HFFc6 (cell line): ENCODE measurements at places on chromosomes 2 and 18. TPM values are rescaled to one million over a fixed set of nuclear protein-coding genes. Genes with fewer than 3 reads are reported as not detected.

- peak; percentile 6 for DNase-seq
Measured at GRCh38 chr2:18630541-18630940, 41.2 kb upstream of the NT5C1B start.

DNA sequence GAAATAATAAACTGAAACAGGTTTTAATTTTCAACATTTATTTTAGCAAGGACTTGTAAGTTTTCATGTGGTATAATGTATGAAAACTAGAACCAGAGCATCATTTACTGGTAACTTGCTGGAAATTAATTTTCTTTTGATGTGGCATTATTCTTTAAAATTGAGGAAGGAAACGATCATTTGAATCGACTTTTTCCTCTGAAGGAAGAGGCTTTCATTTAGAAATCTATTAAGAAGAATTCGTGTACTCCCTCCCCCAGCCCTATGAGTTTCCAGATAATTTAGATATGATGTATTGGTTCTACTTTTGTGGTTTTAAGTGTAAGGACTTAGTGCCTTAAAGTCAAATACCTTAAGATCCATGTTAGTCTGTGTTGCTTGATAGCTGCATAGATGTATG, 2.5 kb downstream of the BABAM2 start:
- no peak for DNase-seq

DNA sequence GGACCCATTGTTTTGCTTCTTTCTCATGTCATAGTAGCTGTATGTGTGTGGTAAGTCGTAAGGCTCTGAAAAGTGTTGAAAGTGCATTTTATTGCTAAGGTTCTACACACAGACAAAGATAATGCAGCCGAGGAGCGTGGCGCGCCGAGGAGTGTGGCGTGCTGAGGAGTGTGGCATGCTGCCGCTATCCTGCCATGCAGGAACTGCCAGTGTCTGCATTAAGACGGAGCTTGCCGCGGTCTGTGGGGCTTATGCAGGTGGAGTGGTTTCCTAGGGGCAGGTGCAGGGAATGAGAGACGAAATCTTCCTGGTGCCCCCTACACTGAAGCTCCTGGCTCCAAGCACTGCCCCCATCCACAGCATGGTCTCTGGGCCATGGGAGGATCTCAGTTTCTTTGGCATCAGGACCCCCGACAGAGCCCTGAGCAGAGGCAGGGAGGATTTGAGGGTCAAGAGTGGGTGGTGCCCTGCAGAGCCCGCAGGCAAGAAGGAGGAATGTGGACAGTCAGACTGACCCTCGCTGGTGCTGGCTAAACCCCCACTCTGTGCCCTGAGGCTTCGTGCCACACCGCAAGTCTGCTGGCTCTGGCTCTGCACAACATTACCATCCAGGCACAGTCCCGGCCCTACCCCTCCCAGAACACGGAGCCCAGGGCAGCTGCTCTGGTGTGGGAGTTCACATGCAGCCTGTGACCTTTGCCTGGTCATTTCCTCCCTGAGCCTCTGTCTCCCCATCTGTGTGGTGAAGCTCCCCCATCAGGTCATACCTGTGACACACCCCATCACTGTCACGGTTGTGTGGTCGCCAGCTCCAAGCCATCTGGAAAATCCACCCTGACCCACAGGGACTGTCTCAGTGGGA, 3.2 kb downstream of the SNED1 start:
- DNase-seq, result no peak

GRCh38 chr2:241952816-241953215, 83.3 kb downstream of the RTP5 start:
- DNase-seq, result no peak

GRCh38 chr2:16040271-16041010, 100.1 kb downstream of the MYCN start:
- no peak for DNase-seq

GRCh38 chr2:43127941-43128558, 98.4 kb downstream of the ZFP36L2 start:
- DNase-seq, result no peak

- DNase-seq, result no peak
Measured at GRCh38 chr2:107757223-107757622, 69.5 kb upstream of the RGPD4 start.

- no peak for DNase-seq
Measured at GRCh38 chr18:11888726-11889125, 19.4 kb downstream of the MPPE1 start.

- no peak for DNase-seq
Measured at GRCh38 chr2:208607694-208608093, 201.1 kb downstream of the PTH2R start.

DNA sequence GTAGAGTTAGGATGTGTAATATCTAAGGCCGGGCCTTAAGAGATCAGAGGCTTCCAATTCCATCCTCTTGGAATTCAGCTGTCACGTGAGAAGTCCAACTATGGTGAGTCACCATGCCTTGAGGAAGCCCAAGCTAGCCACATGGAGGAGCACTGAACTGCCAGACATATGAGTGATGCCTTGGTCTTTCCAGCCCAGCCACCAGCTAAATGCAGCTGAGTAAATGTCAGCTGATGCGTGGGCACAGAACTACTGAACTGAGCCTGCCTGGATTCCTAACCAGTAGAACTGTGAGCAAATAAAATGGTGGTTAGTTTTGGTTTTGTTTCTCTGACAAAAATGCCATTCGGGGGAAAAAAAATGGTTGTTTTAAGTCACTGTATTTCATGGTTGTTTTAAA, 153.7 kb upstream of the SERTAD2 start:
- peak; percentile 99 for DNase-seq

GRCh38 chr2:127448526-127448925, 30.3 kb downstream of the PROC start:
- DNase-seq, result peak; percentile 38

- no peak for DNase-seq
Measured at GRCh38 chr2:159905926-159906714, 108.1 kb upstream of the CD302 start.

- peak; percentile 86 for DNase-seq
Measured at GRCh38 chr18:56890632-56891031, 239.5 kb downstream of the WDR7 start.

- no peak for DNase-seq
Measured at GRCh38 chr2:55073000-55073983, 23.0 kb upstream of the RTN4 start.

GRCh38 chr2:202221873-202222272, 16.5 kb downstream of the SUMO1 start:
- DNase-seq, result no peak

GRCh38 chr18:55149994-55150393, 190.7 kb upstream of the CCDC68 start:
- DNase-seq, result no peak

GRCh38 chr2:226581661-226582060, 218.0 kb downstream of the IRS1 start:
- no peak for DNase-seq

DNA sequence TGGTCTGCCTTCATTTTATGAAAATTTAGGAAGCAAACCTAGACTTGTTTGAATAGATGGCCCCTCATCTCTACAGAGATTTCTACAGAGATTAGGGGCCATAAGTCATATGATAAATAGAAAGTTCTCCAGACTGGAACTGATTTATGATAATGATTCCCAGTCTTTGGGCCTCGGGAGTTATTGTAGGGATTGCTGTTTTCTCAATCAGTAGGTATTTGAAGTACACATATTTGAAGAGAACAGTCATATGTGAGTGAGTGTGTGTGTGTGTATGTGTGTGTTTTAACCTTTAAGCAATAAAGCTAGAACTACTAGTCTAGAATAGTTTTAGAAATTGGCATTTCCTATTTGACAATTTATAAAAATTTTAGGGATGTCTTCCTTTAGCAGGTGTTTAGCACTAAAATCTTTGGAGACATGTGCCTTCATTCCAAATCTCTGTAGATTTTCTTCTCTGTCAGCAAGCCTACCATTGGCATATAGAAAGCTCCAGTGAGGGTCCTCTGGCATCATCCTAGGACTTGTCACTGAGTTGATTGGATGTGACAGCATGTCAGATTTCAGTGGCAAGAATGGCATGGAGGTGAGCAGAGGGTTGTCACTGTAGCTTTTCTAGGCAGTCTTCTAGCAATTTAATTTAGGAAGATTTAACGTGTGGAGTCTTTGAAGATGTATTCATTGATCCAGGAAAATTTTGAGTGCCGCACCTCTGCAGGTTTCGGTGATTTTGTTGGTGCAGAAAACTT, 71.2 kb downstream of the MYO1B start:
- peak; percentile 82 for DNase-seq

DNA sequence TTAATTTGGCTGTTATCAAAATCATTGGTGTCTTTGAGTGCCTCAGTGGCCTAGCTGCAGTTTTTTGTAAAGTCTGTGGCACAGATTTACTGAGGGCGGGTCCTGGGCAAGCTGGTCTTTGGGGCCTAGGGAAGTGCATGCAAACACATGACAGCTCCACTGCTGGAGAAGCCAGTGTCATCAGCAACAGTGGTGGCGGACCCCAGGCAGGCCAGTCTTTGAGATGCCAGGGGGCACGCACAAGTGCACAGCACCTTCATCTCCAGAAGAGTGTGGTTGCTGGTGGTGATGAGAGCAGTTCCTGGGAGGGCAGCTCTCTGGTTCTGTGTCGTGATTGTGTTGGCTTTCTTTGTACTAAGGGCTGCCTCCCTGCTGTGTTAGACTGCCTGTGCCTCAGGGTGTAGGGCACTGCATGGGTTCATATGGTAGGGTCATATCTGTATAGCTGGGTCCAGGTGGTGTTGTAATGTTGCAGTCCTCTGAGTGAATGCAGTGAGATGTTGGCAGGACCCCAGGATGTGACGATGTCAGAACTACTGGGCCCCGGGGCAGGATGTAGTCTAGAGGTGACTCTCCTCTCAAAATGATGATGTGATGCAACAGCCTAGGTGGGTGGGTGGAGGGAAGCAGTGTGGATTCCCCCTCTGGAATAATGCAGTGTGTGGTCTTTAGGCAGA, 646.7 kb upstream of the CDH2 start:
- DNase-seq, result no peak

DNA sequence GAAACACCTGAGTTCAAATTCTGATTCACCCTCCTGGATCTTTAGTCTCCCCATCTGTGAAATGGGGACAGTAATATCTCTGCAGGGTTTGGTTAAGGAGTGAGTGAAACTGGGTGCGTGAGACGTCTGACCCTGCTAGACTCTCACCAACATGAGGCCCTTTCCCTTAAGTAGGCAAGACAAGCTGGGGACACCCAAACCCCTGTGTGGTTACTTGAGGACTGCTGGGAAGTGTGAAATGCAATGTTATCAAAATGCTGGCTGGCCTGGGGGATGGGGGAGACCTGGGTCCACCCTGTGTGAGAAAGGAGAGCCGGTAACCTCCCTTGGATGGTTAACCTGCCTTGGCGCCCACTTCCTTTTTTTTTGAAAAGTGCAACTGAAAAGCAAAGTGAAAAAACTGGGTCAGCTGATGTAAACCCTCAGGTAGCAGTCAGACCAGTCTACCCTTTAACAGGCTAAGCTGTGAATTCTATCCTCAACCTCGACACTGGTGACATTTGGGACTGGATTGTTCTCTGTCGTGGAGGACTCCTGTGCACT, 82.3 kb downstream of the INPP5D start:
- DNase-seq, result no peak

DNA sequence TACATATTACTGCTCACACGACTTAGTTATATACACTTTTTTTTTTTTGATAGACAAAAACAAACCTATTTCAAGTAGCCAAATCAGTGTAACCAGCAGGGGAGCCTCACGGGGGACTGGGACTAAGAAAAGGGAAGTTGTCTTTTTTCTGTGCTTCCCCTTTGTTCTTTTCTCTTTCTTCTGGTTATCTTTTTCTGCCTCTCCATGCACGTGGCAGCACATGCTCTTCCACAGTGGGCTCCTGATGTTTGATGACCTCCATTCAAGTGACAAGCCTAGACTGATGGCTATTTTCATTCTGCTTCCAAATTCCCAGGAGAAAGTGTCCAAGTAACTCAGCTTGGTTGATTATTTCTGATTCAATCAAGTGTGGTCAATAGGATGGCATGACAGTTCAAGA, 98.2 kb upstream of the STK39 start:
- no peak for DNase-seq

DNA sequence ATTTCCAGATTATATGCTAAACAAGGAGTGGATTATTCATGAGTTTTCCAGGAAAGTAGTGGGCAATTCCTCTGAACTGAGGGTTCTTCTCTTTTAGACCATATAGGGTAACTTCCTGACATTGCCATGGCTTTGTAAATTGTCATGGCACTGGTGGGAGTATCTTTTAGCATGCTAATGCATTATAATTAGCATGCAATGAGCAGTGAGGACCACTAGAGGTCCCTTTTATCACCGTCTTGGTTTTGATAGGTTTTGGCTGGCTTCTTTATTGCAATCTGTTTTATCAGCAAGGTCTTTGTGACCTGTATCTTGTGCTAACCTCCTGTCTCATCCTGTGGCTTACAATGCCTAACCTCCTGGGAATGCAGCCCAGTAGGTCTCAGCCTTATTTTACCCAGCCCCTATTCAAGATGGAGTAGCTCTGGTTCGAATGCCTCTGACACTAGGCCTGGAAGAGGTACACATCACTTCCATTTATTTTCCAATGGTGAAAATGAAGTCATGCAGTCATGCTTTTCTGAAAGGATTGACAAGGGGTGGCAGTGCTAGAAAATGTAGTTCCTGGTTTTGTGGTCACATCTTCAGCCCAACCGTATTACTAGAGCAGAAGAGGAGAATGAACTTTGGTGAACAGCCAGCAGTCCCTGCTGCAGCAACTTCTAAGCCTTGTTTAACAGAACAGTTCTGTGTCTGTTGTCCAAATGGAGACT, 26.6 kb upstream of the ITGA4 start:
- peak; percentile 1 for DNase-seq

GRCh38 chr2:45192481-45192880, 183.2 kb upstream of the SIX2 start:
- DNase-seq, result no peak

DNA sequence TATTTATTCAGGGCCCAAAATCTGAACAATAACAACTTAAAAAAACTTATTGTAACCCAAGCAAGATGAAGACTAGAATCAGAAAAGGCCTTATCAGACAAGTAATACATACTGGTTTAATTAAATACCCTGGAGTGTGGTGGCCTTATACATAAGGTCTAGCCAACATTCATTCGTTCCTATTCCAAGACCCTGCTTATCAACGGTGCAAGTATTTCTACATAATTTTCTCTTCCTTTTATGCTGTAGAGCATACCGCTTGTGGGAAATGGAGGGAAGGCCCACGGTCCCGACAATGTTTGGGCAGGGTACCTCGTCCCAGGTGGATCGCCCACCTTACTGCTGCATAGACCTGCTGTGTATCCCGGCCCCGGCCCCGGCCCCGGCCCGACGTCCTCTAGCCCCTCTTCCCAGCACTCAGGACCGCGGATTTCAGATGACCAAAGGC, 708 bp downstream of the ZNF24 start:
- DNase-seq, result no peak

- DNase-seq, result no peak
Measured at GRCh38 chr18:3885209-3885792, 435.3 kb downstream of the TGIF1 start.

- DNase-seq, result no peak
Measured at GRCh38 chr2:114039677-114040076, 149.8 kb downstream of the ACTR3 start.

GRCh38 chr18:4605212-4605611, 150.1 kb upstream of the DLGAP1 start:
- no peak for DNase-seq

Gene SERPINB4
- total RNA-seq, result not detected in 3 replicates

Gene CACNB4
- total RNA-seq, result not detected in 3 replicates

Gene ANKRD53
- total RNA-seq, result 0.26 to 0.75 TPM (median 0.68 TPM) in 3 replicates

Gene MAB21L4
- total RNA-seq, result not detected in 3 replicates

Gene ALKAL2
- total RNA-seq, result not detected in 2 replicates

Gene SLC23A3
- total RNA-seq, result 0.75 to 1.3 TPM (median 0.90 TPM) in 3 replicates

Gene GBX2
- not detected in 2 replicates for total RNA-seq

Gene RUFY4
- not detected in 3 replicates for total RNA-seq

Gene CYP27A1
- 0.26 and 0.29 TPM in 2 replicates for total RNA-seq
